ENCODE measurements at places on chromosomes 6 and 20.

DNA sequence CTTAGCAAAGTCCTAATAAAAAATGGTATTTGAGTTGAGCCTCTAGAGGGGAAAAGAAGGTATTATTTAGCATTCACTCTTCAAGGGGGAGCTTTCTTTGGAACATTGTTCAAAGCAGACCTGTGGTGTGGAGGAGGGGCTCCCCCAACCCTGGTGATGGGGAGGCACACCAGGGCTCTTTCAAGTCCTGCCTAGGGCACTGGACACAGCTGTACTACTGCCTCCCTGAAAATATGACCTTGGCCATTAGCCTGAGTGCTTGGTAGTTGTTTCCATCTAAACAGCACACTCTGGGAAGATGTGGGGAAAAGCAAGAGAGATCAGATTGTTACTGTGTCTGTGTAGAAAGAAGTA is 215.1 kb upstream of the CNR1 start:
- H3K27me3 ChIP-seq: no peaks in the 10 kb centered on the region
- no peaks in the 10 kb centered on the region for H3K36me3 ChIP-seq
- DNase-seq: no peak
- H3K27ac ChIP-seq: no peak overlapping the region

DNA sequence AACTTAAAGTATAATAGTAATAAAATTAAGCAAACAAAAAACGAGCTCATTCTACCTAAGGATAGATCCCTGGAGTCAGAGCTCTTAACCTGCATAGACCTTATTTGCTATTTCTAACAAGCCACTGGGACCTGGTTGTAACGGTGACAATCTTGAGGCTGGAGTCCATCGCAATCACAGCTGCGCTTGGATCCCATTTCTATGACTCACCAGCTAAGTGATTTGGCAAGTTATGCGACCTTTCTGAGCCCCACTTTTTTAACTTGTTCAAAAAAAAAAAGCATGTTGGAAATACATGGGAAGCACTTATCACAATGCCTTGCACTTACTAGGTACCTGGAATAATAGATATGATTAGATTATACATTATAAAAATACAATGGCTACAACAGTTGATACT is 389.5 kb upstream of the CDH4 start:
- H3K36me3 ChIP-seq: no peaks in the 10 kb centered on the region
- no peak for DNase-seq
- H3K27me3 ChIP-seq: no peaks in the 10 kb centered on the region
- no peaks in the 10 kb centered on the region for H3K4me1 ChIP-seq
- no peak overlapping the region for H3K27ac ChIP-seq
- no peak overlapping the region for H3K4me3 ChIP-seq

- H3K4me1 ChIP-seq: no peaks in the 10 kb centered on the region
- no peaks in the 10 kb centered on the region for H3K27me3 ChIP-seq
- H3K27ac ChIP-seq: no peak overlapping the region
Observed at GRCh38 chr6:48733581-48733980, 622.6 kb upstream of the PTCHD4 start.

DNA sequence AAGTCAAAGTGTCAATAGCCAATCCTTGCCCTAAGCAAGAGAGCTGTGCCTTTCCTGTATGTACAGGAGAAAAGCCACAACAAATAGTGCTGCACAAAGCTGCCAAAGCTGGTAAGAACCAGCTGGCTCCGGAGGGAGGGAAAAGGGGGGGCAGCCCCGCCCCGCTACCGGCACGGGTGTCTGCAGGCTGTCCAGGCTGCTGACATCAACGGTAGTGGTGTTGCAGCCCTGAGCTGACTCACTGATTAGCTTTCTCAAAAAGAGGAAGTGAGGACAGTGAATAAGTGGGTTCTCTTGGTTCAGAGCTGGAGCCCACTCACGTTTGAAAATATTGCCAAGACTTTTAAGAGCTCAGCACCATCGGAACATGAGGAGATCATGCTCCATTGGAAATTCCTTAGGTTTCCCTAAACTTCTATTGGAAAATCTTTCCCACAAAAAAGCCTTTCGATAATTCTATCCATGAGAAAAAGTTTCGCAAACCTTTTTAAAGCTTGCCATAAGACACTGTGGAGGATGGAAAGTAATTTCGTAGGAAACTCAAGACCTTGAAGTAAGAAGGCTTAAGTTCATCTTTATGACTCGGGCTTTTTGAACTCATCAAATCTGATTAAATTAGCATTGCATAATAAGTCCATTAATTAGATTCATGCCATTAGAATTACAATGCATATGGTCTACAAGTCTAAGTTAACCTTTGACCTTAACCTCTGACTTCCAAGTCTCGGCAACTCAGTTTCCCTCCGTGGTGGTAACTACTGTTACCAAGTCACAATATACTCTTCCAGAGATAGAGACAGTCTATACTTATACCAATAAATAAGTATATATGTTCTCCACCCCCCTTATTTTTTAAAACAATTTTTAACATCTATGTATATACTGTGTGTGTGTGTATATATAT is 67.0 kb downstream of the TNFRSF21 start:
- peak overlapping the region; percentile 55 for H3K27ac ChIP-seq
- H3K4me1 ChIP-seq: peaks cover 24% of the 10 kb centered on the region
- H3K27me3 ChIP-seq: no peaks in the 10 kb centered on the region
- peak; percentile 94 for DNase-seq
- no peaks in the 10 kb centered on the region for H3K36me3 ChIP-seq

DNA sequence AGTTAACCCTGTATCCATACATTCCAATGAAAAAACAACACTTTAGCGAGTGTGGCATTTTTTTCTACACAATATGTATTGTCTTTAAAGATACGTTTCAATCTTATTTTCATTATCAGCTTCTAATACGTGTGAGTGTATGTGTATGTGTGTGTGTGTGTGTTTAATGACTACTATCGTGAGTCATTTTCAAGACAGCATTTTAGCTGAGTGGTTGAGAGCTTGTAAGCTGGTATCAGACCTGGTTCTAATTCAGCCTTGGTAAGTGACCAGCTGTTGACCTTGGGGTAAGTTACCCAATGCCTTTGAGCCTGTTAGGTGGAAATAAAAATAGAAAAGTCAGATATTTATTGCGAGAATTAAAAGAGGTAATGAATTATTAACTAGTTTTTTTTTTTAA is 320.0 kb upstream of the NT5E start:
- H3K27me3 ChIP-seq: no peaks in the 10 kb centered on the region
- no peaks in the 10 kb centered on the region for H3K36me3 ChIP-seq
- H3K27ac ChIP-seq: no peak overlapping the region
- DNase-seq: no peak

GRCh38 chr6:87514831-87515230 is 42.1 kb downstream of the SLC35A1 start:
- H3K27ac ChIP-seq: no peak overlapping the region
- no peaks in the 10 kb centered on the region for H3K27me3 ChIP-seq
- no peaks in the 10 kb centered on the region for H3K4me1 ChIP-seq
- H3K36me3 ChIP-seq: peaks cover 94% of the 10 kb centered on the region

Measured in upper lobe of right lung (tissue), 1 donor.